ENCODE measurements at places on chromosomes 5 and 9. TPM values are rescaled to one million over a fixed set of nuclear protein-coding genes. Genes with fewer than 3 reads are reported as not detected.
A peak's percentile ranks its signal among the peaks of the same experiment; 100 is the strongest.

The CDKN2A gene
- total RNA-seq = 404 TPM

The SLC38A9 gene
- 26.6 TPM for total RNA-seq

The RASGRF2 gene
- 0.48 TPM for total RNA-seq

The CACNA1B gene
- not detected for total RNA-seq

The OR1Q1 gene
- total RNA-seq = not detected

The TLE4 gene
- total RNA-seq = not detected

GRCh38 chr9:22111176-22111953 is 102.3 kb upstream of the CDKN2B start:
- no peak overlapping the region for H3K27ac ChIP-seq
- no peak for DNase-seq
- H3K27me3 ChIP-seq = no peaks in the 10 kb centered on the region

DNA sequence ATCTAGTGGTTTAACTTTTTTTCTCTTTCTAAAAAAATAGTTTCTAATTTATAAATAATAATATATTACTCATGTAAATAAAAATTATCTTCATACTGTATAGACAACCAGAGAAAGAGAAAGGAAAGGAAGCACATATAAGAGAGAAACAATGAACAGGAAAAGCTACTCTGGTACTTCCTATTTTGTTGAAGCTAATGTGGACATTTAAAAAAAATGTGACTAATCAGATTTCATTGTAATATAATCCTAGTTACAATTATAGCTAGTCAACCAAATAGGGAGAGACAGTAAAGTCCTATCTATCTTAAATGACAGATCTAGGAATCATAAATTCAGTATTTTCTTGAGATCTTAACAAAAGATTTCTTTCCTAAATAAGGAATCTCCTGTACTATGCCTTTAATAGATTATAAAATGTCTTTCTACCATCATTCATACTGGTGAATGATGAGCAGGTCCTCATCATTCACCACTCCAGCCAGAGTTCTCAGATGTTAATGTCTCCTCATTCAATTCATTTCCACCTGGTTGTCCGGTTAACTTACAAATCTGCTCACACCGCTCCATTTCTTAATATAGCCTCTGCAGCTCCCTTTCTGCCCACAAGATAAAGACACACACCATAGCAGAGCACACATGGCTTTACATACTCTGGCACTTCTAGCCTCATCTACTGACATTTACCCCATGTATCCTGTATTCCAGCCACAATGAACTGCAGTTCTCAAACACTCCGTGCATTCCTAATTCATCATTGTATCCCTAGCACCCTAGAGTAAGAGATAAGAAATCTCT is 30.9 kb downstream of the ZFR start:
- peaks cover 68% of the 10 kb centered on the region for H3K36me3 ChIP-seq
- H3K4me1 ChIP-seq = no peaks in the 10 kb centered on the region
- no peak overlapping the region for H3K27ac ChIP-seq
- no peak for DNase-seq
- H3K27me3 ChIP-seq = no peaks in the 10 kb centered on the region

GRCh38 chr5:74100268-74100665 is 474.3 kb downstream of the ARHGEF28 start:
- H3K4me3 ChIP-seq = no peak overlapping the region
- no peaks in the 10 kb centered on the region for H3K27me3 ChIP-seq

GRCh38 chr9:70043285-70043684 is 363 bp upstream of the MAMDC2 start:
- no peak overlapping the region for H3K27ac ChIP-seq
- no peaks in the 10 kb centered on the region for H3K4me1 ChIP-seq
- H3K27me3 ChIP-seq = no peaks in the 10 kb centered on the region

DNA sequence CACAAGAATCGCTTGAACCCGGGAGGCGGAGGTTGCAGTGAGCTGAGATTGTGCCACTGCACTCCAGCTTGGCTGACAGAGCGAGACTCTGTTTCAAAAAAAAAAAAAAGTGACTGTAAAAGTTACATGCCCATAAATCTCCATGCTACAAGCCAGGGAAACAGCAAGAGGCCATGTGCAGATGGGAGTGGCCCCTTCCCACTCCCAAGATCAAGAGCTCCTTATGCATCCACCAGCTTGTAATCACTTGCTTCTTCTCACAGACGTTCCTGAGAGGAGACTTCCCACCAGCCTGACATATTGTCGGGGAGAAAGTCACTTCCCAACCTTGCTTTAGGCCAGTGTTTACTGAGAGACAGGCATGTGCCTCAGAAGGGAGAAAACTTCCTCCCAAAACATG is 45.6 kb upstream of the N4BP3 start:
- H3K27ac ChIP-seq = no peak overlapping the region
- H3K27me3 ChIP-seq = peaks cover 48% of the 10 kb centered on the region
- H3K4me1 ChIP-seq = no peaks in the 10 kb centered on the region
- DNase-seq = no peak
- H3K36me3 ChIP-seq = no peaks in the 10 kb centered on the region

- H3K27me3 ChIP-seq = peaks cover 38% of the 10 kb centered on the region
- H3K36me3 ChIP-seq = no peaks in the 10 kb centered on the region
- no peak overlapping the region for H3K4me3 ChIP-seq
- no peak overlapping the region for H3K27ac ChIP-seq
- no peaks in the 10 kb centered on the region for H3K4me1 ChIP-seq
Measured at GRCh38 chr5:163535290-163535689, 29.9 kb downstream of the MAT2B start.

GRCh38 chr5:63958654-63959053 is 3.6 kb downstream of the HTR1A start:
- no peaks in the 10 kb centered on the region for H3K36me3 ChIP-seq
- no peaks in the 10 kb centered on the region for H3K4me1 ChIP-seq
- no peak for DNase-seq
- H3K4me3 ChIP-seq = no peak overlapping the region
- H3K27me3 ChIP-seq = no peaks in the 10 kb centered on the region

GRCh38 chr5:105931881-105932421 is 1738.8 kb downstream of the EFNA5 start:
- H3K27ac ChIP-seq = no peak overlapping the region
- no peak for DNase-seq
- no peak overlapping the region for H3K4me3 ChIP-seq
- H3K27me3 ChIP-seq = no peaks in the 10 kb centered on the region

DNA sequence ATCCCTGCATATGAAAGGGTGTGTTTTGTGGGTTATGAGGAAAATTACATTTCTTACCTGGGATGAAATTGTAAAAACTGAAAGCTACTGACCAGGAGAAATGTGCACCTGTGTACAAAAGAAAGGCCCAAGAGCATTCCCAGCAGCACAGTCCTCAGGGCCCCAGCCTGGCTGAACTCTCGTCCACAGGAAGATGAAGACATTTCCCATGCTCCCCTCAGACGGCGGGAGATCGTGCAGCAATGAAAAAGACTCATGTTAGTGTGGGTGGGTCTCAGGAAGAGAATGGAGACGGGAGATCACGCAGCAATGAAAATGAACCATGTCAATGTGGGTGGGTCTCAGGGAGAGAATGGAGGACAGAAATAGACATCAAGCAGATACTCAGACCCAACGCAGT is 12.6 kb upstream of the LCN15 start:
- H3K4me1 ChIP-seq = no peaks in the 10 kb centered on the region
- H3K4me3 ChIP-seq = no peak overlapping the region
- H3K36me3 ChIP-seq = no peaks in the 10 kb centered on the region
- peaks cover 42% of the 10 kb centered on the region for H3K27me3 ChIP-seq
- no peak for DNase-seq

DNA sequence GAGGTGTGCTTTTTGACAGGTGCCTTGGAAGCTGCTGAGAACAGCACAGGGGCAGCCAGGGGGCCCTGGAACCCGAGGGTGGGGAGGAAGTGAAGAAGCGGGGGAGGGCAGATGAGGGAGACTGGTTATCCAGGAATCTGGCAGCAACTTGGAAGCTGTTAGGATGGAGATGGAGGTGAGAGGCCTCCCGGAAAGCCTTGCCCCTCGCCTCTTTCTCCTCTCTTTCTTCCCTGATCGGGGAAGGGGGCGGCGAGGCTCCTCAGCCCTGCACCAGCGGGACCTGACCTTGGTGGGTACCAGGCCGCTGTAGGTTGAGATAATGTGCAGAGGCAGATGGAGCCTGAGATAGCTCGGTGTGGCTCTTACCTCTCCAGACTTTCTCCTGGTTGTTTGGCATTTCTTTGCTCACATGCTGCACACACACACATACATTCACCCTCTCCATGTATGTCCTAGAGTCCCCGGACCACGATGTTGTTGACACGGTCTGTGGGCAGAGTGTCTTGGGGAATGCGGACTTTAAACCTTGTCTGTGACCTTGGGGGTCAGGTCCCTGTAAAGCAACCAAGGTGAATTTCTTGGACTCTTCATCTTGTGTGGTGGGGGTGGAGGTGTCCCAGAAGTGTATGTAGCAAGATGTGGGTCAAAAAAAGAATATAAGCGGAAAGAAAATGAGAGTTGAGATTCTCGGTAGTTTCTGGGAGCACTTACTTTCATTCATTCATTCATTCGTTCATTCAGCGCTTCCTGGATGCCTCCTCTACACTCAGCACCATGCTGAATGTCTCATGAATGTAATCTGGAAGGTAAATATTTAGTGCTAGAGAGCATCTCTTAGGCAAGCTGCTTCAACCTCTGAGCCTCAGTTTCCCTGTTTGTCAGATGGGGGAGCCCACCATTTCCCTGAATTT is 1.6 kb downstream of the WWC1 start:
- H3K36me3 ChIP-seq = peaks cover 10% of the 10 kb centered on the region
- peak overlapping the region; percentile 30 for H3K27ac ChIP-seq
- DNase-seq = no peak
- peak overlapping the region; percentile 63 for H3K4me3 ChIP-seq

- H3K4me3 ChIP-seq = no peak overlapping the region
- H3K27me3 ChIP-seq = no peaks in the 10 kb centered on the region
- no peak for DNase-seq
Measured at GRCh38 chr5:82150559-82150958, 127.6 kb downstream of the RPS23 start.

DNA sequence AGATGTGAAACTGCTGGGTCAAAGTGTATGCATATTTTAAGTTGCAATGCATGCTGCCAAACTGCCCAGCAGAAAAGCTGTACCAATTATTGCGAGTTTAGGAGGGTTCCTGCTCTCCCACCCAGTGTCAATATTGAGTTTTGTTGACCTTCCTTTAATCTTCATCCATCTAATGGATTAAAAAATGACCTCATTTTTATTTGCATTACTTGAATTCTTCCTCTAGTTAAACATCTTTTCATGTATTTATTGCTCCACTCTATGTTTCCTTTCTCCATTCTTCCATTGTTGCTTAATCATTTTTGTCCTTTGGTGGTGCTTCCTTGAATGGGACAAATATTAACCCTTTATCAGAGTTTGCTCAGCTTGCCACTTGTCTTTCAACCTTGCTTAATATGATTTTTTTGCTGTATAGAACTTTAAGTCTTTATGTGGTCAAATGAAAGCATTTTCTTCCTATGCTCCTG is 32.4 kb downstream of the TLE1 start:
- H3K36me3 ChIP-seq = peaks cover 31% of the 10 kb centered on the region
- DNase-seq = no peak
- H3K27me3 ChIP-seq = no peaks in the 10 kb centered on the region
- H3K27ac ChIP-seq = no peak overlapping the region
- peaks cover 16% of the 10 kb centered on the region for H3K4me1 ChIP-seq

DNA sequence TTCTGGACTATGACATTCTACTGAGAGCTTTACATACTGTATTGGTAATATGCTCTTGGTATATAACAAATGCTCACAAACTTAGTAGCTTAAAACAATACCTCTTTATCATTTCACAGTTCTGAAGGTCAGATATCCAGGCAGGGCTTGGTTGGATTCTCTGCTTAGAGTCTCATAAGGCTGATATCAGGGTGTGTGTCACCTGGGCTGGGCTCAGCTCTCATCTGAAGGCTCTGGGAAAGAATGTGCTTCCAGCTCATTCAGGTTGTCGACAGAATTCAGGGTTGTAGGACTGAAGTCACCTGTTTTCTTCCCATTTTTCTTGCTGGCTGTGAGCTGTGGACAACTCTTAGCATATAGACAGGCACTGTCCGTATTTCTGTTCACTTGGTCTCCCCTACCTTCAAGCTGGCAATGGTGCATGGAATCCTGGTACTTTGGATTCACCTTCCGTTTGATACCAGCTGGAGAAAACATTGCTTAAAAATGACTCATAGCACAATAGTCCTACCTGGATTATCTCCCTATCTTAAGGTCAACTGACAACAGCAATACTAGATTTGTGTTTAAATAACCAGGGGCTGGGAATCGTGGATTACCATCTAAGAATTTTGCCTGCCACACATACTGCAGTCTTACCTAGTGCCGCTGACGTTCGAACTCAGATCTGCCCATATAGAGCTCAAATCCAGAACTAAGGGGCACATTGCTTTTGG is 69.2 kb downstream of the RCL1 start:
- no peaks in the 10 kb centered on the region for H3K27me3 ChIP-seq
- no peaks in the 10 kb centered on the region for H3K36me3 ChIP-seq
- no peak overlapping the region for H3K4me3 ChIP-seq
- no peaks in the 10 kb centered on the region for H3K4me1 ChIP-seq
- no peak overlapping the region for H3K27ac ChIP-seq

DNA sequence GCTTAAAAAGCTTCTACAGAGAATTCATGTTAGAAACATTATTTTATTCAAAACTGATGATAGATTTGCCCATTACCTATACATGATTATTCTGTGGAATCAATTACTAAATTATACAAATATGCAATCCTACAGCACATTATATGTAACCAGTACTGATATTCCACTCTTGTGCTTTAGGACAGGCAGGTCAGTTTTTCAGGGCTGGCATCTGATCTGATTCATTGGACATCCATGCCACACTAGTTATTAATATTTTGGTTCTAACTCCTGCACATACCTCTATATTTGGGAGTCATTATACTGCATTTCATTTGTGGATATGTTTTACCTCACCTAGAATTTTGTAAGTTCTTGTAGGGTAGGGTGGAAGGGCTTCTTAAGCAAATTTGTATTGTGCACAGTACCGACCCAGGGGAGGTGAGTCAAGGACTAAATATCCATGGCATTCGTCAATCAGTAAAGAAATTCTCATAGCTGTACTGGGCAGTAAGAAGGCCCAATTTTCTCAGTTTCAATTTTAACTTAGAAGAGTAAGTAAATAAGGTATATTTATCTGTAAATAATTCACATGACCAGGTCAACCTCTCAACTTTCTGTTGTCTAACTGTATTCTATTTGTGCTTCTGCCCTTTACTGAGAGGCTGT is 33.5 kb downstream of the ELOVL7 start:
- no peaks in the 10 kb centered on the region for H3K36me3 ChIP-seq
- peak overlapping the region; percentile 62 for H3K27ac ChIP-seq
- peak; percentile 17 for DNase-seq
- H3K4me1 ChIP-seq = peaks cover 40% of the 10 kb centered on the region
- no peaks in the 10 kb centered on the region for H3K27me3 ChIP-seq
